ENCODE measurements at places on chromosomes 13 and 19.

- peak; percentile 55 for DNase-seq
Measured at GRCh38 chr19:2648528-2648937, 54.0 kb downstream of the GNG7 start.

DNA sequence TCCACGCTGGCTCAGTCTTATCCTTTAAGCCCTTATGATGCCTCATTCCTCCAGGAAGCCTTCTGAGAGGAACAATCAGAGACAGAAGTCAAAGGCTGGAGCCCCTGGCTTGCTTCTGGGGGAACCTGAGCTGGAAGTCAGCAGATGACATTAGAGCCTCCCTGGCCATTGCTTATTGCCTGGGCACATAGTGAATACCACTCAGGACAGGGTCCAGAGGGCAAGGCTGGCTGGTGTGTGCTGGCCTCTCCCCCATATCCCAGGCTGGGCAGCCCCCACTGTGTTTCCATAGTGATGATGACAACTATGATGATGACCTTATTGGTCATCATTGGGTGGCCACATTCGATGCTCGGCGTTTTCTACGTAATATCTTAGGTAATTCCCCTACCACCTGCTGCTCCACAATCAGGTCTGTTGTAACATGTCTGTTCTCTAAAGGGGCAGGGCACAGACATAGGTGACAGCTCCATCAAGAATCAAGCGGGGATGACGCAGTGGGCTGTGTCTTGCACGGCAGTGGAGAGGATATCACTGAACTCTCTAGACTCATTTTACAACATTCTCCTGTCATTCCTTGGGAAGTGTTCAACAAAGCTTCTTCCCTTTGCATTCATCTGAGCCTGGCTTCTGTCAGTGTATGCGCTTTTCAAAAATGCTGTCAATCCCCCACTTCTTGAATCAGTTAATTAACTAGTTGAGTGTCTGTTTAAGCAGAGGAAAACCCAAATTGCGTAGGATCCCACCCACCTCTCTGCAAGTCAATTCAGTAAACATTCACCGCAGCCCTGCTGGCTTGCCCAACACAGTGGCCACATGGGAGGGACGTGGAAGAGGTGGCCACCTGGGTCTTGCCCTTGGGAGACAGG, 89.4 kb upstream of the TSHZ3 start:
- no peak for DNase-seq

DNA sequence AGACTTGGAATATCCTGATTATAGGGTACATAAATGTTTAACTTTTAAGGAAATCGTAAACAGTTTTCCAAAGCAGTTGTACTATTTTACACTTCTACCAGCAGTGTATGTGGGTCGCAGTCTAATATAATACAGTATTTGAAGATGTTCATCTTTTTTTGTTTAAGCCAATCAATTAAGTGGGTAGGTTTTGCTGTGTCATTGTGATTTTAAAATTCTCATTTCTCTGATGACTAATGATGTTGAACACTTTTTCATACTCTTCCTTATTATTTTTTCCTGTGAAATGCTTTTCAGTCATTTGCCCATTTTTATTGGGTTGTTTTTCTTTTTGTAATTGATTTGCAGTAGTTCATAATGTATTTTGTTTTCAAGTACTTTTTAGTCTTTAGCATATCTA, 2689.7 kb downstream of the PCDH9 start:
- DNase-seq: no peak

DNA sequence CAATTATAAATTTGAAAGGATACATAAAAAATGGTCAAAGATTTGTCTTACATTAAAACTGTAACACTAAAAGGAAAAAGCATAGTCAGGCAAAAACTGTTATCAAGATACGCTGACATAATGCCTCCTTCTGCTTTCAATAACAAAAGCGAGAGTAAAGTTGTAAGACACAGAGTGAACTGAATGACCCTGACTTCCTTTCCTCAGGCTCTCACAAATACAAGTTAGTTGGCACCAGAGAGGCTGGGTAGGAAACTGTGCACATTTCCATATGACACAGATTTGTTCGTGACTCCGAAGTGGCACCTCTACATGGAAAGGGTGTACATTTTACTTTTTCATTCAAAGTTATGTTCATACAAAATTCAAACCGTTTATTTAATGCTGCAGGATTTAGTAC, 15.4 kb downstream of the FGF14 start:
- no peak for DNase-seq

GRCh38 chr13:113410472-113411201, 42.7 kb downstream of the ADPRHL1 start:
- no peak for DNase-seq

- no peak for DNase-seq
Measured at GRCh38 chr19:7013678-7014077, 7.6 kb downstream of the MBD3L2B start.

DNA sequence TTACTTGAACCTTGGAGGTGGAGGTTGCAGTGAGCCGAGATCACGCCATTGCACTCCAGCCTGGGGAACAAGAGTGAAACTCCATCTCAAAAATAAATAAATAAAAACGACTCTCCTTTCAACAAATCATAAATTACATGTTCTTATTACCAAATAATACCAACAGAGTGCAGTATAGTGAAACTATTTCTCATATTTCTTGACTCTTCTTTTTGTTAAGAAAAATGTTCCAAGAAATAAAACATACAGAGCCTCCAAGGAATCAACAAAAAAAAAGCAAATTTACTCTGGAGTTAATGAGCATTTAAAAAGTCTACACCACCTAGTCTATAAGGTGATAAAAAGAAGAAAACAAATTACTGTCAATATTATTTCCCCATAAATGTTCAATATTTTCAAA, 188.8 kb downstream of the KLF12 start:
- DNase-seq: no peak

- DNase-seq: no peak
Measured at GRCh38 chr19:56966225-56966696, 125.7 kb upstream of the PEG3 start.

- DNase-seq: no peak
Measured at GRCh38 chr13:20340759-20341171, 108.6 kb upstream of the GJB6 start.

Measured in NCI-H1092 (cell line).